ENCODE measurements at places on chromosomes 2 and 18.

- no peak for DNase-seq
Observed at GRCh38 chr2:143719406-143719805, 590.2 kb downstream of the ARHGAP15 start.

DNA sequence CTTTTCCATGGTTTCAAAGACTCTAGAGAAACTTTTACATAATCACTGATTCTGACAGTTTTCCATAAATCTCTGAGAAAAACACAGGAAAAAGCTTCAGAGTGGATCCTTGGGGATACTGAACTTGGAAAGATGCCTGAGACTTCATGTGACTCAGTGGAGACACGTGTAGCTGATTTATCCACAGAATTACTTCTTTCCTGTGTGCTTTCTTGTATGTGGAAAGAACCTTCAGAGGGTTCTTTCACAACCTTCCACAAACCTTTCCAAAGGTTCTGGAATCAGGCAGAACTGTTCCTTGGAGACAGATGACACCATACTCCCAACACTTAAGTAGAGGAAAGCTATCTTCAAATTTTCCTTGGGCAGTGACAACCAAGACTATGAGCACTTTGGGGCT lies 207.2 kb downstream of the RND3 start:
- DNase-seq = no peak

DNA sequence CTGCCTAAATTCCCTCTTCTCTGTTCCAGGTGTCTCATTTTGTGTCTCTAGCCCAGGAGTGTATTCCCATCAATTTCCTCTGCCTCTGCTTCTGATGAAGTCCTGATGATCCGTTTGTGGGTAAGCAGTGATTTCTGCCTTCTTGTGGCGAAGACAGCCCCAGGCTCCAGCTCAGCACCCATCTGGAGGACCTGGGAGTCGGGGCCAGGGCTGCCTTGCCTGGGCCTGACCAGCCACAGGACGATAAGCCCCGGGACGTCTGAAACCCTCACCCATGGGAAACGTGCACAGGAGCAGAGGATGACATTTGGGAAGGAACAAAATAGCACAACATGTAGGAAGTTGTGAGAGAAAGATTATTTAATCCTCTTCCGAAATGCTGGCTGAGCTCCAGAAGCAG lies 206.9 kb downstream of the FBXO15 start:
- DNase-seq = no peak

DNA sequence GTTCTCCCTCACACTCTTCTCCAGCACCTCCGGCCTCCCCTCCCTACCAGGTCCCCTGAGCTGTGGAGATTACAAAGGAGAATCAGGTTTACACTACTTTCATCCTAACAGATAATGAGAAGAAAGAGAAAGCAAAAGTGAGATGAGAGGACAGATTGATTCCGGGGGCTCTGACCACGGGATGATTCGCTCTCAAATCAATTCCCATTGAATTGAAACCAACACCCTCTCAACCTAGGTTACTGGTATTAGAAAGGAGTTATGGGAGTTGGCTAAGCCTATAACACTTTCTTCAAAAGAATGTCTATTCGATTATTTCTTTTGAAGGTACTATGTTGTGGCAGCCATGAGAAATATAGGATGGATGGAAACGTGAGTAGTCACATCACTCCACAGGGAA lies 386.2 kb upstream of the TNP1 start:
- DNase-seq = no peak

- DNase-seq = no peak
Observed at GRCh38 chr2:54430649-54431048, 25.5 kb upstream of the SPTBN1 start.

DNA sequence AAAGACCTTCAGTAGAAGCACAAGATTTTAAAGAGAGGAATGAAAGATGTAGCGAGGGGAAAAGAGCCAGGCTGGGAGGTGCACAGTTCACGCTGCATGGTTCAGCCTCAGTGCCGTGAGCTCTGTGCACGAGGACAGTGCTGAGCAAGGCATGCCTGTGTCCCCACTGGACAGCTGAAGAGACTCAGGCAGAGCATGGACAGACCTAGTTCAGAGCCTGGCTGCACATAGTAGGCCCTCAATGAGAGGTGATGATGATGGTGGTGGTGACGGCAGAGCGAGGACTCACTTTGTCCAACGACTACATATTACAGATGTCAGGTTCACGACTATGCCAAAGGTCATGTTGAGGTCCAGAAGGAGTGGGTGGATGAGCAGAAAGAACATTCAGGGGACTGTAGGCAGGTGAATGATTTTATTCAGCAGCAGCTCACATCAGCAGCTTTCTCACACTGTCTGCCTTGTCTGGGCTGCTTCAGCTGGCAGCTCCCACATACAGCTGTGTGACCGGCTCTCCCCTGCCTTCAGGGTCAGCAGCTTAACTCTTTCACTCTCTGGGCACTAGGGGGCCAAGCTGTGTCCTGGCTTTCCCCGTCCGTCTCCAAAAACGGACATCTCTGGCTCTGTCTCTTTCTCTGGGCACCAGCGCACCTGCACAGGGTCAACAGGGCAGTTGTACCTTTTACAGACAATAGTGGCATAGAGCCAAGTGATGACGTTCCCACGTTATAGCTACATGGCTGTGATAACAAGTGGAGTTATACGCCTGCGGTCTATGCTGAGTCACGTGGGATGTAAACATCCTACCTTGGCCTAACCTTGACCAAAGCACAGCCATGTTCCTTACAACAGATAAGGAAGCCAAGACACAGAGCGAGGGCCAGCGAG lies 128.8 kb upstream of the MSH6 start:
- peak; percentile 71 for DNase-seq
